NCI-H510A treated with DMSO at 0.1 percent for 48 hours (cell line): ENCODE measurements at places on chromosomes 3 and 15.

DNA sequence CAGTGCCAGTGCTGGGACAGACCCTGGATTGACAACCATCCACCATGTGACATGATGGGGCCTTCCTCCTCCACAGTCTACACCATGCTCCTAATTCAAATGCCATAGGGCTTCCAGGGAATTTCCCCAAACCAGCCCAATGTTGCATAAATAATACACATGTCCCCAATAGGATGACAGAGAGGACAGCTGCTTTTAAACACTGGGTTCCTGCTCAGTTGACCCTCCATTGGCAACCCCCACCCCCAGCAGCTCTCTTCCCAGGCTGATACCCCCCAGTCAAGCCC lies 28.3 kb upstream of the ATP2B2 start:
- DNase-seq, result no peak

DNA sequence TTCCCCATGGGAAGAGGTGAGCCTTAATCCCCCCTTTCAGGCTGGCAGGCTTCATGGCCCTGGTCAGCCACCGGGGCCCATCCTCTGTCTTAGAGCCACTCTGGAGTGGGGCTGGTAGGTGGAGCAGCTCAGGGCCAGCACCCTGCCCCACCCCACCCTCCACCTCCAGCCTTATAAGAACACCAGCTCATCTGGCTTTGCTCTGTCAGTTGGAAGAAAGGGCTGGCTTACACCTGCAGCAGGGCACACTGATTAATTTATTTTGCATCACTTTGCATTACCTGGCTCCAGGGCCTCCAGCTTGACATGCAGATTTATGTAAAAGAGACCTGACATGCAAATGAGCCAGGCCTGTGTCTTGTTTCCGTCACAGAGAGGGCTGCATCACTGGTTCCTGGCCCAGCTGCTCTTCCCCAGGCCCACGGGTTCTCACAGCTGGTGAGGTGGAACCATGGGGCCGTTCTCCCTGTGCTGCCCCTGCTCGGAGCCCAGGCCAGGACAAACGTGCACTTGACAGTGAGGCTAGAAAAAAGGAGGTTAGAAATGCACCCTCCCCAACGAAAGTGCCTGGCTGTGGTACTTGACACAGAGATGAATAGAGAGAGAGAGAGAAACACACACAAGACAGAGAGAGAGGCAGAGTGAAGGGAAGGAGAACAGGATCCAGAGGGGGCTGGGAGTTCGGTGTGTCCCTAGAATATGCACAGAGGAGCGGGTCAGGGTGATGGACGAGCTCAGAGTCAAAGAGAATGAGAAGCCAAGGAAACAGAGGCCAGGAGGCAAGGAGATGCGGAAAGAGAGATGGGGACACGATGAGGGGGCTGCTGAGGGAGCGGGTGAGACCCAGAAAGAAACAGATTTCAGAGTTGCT lies 44.5 kb upstream of the MAGEF1 start:
- peak; percentile 71 for DNase-seq

DNA sequence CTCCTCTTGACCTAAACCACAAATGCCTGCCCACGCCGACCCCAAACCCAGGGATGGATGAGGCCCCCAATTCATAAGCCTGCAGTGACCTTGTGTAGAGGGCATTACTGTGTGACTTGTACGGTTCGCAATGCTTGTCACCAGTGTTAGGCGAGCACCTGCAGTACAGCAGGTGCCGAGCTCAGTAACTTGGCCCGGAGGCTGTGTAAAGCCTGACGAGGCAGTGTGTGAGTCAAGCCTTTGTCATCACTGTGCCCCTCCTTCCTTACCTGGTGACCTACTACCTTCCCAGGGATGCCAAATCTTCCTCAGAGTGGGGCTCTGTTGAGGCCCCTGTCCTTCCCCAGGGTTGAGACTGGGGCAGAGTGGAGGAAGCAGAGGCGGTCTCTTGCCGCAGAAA lies 37.2 kb upstream of the TMEM115 start:
- DNase-seq, result no peak

- no peak for DNase-seq
Observed at GRCh38 chr3:128727996-128728395, 2.0 kb downstream of the RAB7A start.

- no peak for DNase-seq
Observed at GRCh38 chr3:29525254-29525881, 244.5 kb downstream of the RBMS3 start.

DNA sequence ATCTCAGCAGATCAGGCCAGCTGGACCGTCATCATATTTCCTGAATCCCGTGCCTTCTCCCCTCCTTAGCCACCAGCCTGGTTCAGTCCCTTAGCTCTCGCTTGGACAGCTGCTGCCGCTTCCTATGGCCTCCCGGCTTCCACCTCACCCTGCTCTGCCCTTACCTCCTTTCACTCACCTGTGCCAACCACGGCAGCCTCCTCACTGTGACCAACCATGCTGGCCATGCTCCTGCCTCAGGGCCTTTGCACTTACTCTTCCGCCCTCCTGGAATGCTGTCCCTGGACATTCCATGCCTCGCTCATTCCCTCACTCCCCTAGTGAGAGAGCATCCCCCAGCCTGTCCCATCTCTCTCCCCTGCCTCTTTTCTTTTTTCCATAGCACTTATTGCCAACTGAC lies 19.2 kb downstream of the GRIP2 start:
- DNase-seq, result no peak

DNA sequence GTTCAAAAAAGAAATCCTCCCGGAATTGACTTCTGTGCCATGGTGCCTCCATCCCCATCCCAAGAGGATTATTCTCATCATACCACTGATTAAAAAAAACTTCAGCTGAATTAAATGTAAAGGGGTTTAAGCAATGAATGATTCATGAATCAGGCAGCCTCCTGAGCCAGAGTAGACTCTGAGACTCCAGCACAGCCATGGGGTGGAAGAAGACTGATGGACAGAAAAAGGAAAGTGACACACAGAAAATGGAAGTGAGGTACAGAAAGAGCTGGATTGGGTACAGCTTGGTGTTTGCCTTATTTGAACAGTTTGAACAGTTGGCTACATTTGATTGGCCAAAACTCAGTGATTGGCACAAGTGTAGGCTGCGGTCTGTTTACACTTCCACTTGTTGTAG lies 224.8 kb upstream of the ATP10A start:
- no peak for DNase-seq

DNA sequence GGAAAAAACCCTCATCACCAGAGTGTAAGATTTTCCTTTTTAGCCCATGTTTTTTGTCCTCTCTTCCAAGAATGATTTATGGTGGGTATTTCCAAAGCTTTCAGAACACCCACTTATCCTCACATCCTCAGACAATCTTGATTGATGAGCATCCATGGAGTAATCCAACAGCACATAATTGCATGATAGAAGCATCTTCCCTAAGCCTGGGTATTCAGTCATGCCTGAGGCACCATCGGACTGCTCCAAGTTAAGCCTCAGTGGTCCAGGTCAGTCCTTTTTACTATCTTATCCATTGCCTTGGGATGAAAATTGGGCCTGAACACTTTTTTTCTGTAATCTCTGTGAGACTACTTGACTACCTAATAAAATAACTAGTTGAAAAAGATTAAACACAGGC lies 676.0 kb upstream of the SEMA6D start:
- no peak for DNase-seq

- no peak for DNase-seq
Observed at GRCh38 chr3:155420881-155421486, 127.5 kb upstream of the STRIT1 start.

- no peak for DNase-seq
Observed at GRCh38 chr15:34726406-34727100, 28.2 kb downstream of the GJD2 start.

DNA sequence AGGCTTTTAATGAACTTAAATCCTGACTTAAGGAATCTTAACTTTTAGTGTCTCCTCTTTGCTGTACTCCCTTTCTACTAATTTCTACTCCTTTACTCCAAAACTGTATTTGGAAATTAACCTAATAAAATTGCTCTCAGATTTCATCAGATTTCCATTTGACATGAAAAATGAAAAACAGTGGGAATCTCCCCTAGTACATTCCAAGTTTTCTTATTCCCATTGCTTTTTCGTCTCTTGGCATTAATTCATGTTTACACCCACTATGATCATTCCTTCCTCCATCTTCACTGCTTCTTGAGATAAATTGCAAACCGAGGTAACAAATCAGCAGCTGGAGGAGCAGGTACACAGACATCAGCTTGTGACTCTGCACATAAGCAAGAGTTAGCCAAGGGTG lies 208.7 kb downstream of the VGLL3 start:
- DNase-seq, result no peak

DNA sequence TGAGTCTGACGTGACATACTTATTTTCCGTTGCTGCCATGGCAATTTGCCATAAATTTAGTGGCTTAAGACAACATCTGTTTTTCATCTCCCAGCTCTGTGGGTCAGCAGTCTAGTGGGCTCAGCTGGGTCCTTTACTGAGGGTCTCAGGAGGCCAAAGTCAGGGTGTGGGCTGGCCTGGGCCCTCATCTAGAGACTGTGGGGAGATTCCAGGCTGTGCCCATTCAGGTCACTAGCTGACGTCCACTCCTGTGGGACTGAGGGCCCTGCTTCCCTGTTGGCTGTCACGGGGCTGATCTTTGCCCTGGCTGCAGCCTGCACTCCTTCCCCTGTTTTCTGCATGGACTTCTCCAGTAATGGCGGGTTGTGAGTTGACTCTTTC lies 19.1 kb downstream of the FGD5 start:
- no peak for DNase-seq

DNA sequence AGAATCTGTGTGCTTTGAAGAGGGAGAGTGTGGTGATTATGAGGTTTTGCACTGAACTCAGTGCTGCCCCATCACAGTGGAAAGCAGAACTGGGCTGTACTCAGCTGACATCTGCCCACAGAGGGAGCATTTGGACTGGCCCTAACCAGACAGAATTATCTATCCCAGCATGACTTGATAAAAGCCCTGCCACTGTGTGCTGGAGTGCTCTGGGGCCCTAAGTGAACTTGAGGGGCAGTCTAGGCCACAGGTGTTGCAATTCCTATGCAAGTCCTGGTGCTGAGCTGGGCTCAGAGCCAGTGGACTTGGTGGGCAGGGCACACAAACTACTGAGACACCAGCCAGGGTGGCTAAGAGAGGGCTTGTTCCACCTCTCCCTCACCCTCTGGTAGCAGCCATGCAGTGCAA lies 269.2 kb upstream of the CTNNB1 start:
- DNase-seq, result no peak

GRCh38 chr3:138748190-138748589 lies 86.5 kb downstream of the PIK3CB start:
- DNase-seq, result no peak

DNA sequence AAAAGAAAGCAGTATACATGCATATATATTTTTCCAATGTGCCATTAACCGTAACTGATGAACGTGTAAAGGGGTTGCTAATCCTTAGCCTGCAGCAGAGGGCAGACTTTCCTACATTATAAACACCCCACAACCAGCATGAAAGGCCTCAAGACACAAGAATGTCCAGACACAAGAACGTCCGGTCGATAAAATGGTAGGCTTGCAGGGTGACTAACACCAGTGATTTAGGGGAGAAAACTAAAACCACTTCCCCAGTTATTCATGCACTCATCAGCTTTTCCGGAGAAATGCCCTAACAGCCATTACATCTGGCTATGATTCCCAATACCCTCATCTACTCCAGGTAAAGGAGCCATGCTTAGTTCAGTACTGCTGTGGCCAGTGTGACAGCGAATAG lies 57.4 kb downstream of the LRTM1 start:
- DNase-seq, result peak; percentile 42

DNA sequence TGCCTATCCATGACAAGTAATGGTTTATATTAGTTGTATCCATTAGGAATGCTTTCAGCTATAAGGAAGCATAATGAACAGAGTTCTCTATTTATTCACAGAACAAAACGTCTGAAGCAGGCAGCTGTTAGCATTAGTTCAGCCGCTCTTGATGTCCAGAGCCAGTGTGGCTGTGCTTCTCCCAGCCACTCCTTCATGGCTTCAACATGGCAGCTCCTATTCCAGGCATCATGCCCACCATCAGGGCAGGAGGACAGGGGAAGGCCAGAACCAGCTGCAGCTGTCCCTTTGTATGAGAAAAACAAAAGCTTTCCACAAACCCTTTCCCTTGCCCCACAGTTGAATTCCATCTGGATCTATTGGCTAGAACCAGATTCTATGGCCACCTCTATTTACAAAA lies 12.9 kb upstream of the SNRK start:
- DNase-seq, result no peak

- no peak for DNase-seq
Observed at GRCh38 chr3:106850437-106850836, 526.8 kb upstream of the CCDC54 start.

DNA sequence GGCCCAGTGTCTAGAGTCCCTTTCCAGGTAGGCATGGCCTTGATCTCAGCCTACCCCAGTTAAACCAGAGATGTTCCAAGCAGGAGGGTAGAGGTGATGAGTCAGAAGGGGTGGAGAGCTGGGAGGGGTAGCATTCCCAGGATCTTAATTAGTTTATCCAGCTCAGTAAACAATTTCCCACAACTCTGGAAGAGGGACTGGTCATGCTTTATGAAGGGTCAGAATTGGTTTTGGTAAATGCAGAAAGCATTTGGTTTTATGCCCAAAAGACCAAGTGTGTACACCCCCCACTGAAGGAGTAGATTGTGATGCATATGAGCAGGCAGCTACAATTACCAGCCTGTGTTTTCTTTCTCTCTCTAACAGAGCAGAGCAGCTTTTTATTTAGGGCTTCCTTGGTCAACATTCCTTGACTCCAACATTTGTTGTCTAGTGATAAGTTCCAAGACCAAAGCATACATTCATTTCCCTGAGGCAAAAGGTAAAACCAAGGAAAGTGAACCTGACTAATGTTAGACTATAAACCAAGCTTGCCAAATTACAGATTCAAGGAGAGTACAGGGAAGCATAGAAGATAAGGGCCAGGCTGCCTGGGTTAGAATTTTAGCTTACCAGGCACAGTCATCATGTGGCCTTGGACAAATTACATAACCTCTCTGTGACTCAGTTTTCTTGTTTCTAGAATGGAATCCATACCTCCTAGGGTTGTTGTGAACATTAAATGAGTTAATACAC lies 17.6 kb downstream of the EXOSC7 start:
- no peak for DNase-seq

DNA sequence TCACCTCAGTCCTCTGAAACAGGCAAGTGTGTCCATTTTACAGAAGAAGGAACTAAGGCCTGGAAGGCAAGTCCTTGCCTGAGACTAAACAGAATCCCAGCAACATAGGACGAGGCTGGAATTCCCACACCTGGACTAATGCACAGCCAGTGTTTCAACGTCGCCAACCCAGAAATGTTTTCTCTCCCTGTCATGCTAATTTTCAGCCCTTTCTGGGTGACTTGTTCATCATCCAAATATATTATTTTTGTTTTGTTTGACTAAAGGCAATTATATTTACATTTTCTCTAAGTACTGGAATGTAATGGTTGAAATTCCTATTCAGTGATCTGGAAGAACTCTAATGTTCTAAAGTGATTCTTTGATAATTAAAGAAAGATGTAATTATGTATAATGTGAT lies 51.8 kb downstream of the BTD start:
- no peak for DNase-seq

- DNase-seq, result no peak
Observed at GRCh38 chr3:9906480-9906879, 3.8 kb downstream of the IL17RE start.

- no peak for DNase-seq
Observed at GRCh38 chr3:81782585-81782984, 21.1 kb upstream of the GBE1 start.
